ENCODE measurements at places on chromosomes 5 and 9. TPM values are rescaled to one million over a fixed set of nuclear protein-coding genes. Genes with fewer than 3 reads are reported as not detected.

- DNase-seq, result no peak
These were observed 16.5 kb downstream of the HBEGF start for GRCh38 chr5:140329739-140330481.

DNA sequence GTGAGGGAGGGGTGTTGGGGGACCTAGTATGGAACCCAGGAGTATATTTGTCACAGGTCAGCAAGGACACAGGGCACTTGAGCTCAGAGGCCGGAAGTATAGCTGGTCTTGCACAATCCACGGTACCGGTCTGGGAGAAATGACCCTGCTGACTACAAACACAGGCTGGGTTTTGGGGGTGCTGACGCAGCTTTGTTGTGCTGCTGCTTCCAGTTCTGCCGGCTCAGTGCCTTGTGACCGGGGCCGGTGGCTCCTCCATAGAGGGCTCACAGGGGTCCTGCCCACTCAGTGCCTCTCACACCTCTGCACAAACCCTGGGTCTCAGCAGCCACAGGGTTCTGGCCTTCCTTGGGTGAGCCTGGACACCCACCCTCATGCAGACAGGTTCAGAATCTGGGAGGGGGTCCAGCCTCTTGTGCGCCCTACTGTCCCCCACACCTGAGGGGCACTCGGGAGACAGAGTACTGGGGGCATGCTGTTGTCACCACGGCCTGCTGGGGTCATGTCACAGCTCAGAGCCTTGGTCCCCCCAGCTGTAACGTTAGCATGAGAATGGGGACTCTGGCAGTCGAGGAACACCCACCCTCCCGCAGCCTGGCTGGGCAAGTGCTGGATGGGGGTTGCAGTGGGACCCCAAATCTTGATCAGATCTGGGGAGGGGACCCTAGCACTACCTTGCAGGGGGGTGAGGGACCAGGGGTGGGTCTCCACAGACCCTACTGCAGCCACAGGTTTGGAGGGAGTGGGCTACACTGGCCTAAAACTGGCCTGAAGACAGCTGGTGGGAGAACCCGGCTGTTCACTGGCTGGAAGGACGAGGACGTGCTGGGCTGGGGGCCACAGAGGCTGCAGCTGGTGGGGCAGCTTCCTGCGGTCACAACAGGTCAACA is 17.7 kb downstream of the NINJ1 start:
- peak; percentile 1 for DNase-seq

- DNase-seq, result no peak
These were observed 389.1 kb downstream of the GADD45G start for GRCh38 chr9:89993678-89994630.

DNA sequence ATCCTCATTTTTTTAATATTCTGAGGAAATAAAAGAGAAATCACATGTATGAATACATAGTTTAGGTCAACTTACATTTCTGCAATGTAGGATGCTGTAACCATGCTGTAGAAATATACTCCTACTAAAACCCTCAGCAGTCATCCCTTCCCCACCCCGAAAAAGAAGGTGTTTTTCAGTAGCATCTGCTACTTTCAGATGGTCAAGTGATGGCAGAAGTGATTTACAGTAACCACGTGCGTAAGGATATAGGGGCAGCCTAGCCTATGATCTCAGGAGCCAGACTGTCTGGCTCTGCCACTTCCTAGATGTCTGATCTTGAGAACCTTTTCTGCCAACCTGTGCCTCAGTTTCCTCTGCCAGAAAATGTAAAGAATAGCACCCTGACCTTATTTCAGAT is 26.0 kb upstream of the SYK start:
- DNase-seq, result no peak

- DNase-seq, result no peak
These were observed 695.0 kb upstream of the DMAC1 start for GRCh38 chr9:8494571-8494970.

GRCh38 chr9:89449261-89449671 is 48.6 kb downstream of the SEMA4D start:
- no peak for DNase-seq

GRCh38 chr5:38316544-38317224 is 58.3 kb downstream of the EGFLAM start:
- DNase-seq, result no peak

- no peak for DNase-seq
These were observed 42.6 kb downstream of the NPR3 start for GRCh38 chr5:32753765-32754164.

DNA sequence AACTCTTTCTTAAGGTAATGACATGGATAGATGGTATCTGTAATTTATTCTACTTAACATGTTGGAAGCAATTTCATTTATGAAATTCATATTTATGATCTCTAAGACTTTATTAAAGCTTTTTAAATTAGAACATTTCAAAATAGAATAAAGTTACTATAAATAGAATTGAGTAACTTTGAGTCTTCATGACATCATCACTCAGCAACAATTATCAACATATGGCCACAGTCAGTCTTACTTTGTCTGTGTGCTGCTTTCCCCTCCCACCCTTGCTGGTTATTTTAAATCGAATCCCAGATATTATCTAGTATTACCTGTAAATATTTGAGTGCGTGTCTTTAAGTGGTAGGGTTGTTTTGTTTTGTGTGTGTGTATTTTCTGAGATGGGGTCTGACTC is 65.2 kb downstream of the IPO11 start:
- DNase-seq, result no peak

DNA sequence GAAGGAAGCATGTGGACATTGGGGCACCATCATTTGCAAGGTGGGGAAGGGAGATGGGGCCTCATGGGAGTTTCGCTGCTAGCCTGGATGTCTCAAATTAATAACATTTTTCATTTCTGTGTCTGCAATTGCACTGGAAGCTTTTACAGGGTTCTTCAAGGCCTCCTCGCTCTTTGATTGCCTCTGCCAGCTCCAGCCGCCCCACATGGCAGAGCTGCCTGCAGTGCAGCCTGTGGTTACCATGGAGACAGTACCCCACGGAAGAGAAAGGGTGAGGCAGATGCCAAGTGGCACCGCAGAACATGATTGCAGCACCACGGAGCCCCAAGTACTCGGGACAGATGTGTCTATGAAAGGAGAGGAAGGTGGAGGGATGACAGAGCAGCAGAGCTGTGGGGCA is 25.4 kb downstream of the CTNND2 start:
- DNase-seq, result no peak

DNA sequence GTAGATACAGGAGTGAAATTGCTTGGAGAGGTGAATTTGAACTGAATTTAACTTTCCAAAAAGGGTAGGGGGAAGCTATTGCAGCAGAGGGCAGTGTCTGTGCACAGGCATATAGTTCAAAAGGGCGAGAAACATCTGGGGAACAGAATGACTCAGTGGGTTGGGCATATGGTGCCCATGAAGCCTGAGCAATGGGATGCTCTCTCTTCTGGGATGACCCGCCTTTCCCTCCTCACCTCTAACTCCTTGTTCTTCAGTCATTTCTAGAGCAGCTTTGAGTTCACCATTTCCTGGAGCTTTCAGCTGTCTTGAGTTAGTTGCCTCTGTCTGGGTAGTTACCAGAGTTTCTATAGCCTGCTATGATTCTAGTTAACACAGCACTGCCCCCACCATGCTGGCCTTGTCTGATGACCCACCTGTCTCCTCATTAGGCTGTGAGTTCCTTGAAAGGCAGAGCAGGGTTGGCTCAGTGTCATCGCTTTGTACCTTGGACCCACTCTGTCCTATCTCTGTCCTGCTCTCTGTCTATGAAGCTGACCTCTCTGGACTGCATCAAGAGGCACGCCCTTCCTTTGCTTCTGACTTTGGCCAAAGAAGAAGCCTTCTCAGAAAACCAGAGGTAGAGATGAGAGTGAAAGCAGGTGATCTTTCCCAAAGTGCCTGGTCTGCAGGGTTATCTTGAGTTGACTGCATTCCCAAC is 299.6 kb upstream of the KLF4 start:
- no peak for DNase-seq

DNA sequence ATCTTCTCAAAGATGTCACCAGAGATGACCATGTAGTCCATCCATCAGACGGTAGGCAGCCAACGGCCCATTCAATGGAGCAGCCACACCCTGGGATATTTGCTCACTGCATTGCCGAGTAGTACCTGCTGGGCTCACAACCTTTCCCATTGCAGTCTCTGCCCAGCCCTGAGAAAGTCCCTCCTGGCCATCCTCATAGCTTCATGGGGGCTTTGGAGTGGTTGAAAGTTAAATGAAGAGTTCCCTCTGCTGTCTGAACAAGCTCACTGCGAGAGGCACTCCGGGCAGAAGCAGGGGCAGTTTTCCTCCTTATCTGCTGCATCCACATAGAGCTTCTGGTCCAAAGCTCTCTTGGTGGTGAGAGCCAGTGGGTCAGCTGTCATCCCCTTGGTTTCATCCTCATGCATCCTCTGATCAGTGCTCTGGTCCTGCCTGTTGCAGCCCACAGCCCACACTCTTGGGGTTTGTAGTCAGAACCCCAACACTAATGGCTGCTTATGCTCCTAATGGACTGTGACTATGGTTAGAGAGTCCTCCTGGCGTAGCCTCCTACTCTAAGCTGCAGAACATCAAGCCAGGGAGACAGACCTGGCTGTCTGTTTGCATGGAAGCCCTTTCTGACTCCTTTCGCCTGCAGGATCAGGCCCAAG is 23.3 kb downstream of the TNFSF8 start:
- DNase-seq, result peak; percentile 48

GRCh38 chr9:90972057-90972456 is 170.4 kb downstream of the SYK start:
- DNase-seq, result no peak

DNA sequence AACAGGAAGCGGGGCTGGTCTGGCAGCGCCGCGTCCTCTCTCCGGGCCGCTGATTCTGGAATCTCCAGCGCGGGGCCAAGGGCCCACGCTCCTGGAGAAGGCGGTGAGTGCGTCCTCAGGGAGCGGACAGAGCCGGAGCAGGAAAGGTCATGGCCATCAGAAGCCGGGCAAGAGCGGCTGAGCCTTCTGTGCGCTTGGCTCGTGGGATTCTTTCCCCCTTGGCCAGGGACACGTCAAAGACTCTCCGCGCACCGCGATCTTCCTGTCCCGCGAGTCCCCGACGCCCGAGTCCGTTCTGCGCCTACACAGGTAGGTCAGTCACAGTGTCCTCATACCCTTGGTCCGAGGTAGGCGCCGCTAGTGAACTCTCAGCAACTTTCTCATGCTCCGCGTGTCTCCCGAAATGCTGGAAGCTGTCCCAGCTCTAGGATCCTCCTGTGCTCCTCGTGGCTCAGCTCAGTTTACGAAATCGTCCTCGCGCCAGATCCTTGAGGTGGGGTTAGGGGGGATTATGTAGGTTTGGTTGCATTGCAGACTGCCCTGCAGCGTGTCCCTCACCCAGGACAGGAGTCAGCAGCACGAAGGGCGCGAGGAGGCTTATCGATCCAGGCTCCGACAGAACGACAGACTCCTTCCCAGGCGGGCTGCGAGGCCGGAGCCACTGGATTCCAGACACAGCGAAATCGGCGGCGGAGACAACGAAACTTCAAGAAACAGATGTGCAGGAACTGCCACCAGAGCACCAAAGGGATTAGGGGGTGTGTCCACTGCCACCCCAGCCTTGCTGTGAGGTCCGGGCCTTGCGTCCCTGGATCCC is 8.7 kb downstream of the LHX6 start:
- no peak for DNase-seq

DNA sequence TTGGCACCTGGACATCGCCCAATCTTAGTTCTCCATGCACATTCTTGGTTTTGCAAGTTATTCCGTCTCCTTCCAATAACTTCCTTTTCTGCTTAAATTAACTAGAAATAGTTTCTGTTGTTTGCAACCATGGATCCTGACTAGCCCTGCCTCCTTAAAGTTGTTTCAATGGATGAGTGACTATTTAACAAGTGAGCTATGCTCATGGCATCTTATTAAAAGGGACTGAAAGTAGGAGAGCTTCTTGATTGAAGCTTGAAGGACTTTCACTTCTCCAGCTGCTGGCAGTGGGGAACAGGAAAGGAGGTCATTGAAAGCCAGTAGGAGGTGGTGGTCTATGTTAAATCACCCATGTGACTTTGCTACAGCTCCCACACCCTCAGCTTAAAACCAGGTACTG is 466.8 kb downstream of the ARHGEF28 start:
- DNase-seq, result no peak

DNA sequence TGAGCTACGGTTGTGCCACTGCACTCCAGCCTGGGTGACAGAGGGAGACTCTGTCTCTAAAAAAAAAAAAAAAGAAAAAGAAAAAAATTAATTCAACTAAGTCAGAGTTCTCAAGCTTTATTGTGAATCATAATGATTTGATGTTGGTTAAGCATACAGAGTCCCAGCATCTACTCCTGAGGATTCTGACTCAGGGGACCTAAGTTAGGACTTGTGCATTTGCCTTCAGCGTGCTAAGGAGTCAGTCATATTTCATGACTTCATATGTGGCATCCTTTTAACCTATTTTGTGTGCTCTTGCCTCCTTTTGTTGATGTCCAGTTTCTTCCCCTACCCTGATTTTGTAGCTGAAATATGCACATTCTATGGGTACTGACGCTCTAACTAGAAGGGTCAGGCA is 2.9 kb downstream of the MYOZ3 start:
- DNase-seq, result no peak

DNA sequence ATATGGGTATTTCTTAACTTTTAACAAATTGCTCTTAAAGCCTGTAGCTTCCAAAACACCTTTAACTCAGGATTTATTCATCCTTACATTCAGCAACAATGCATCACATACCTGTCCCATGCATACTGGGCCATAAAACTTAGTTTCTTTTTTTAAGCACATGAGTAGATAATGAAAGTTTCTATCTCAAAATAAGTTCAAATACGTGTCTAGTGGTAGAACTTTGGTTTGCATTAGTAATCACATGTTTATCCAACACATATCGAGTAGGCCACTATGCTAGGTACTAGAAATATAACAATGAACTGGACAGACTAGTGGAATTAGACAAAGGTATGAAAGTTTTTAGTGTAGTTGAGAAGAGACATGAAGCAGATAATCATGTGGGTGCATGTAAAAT is 99.6 kb downstream of the DOCK2 start:
- no peak for DNase-seq

- no peak for DNase-seq
These were observed 218.8 kb upstream of the ADRA1B start for GRCh38 chr5:159697530-159697929.

DNA sequence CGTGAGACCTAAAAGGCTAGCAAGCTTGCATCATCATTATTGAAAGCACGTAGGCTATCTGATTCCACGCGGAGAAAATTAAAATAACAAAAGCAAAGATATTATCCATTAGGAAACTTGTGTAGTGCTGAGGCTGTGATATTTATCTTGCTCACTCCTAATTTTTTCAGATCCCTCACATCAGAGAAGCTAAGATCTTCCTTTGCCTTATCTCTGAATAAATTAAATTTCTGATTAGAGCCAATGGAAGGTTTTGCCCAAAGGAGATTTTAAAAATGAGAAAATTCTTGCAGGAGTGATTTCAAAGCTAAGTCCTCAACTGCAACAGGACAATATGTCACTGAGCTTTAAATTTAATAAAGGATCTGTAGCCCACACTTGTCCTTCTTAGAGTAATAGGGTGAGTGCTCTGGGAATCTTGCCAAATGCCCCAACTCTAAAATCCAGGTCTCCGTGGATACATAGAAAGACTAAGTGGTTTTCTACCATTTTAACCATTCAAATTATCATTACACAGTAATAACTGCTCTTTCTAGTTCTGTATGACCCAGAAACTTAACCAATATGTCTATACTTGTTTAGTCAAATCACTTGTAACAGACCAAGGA is 295.0 kb downstream of the CAAP1 start:
- DNase-seq, result no peak

- no peak for DNase-seq
These were observed 72.0 kb downstream of the FAM78A start for GRCh38 chr9:131204285-131204684.

GRCh38 chr5:171989946-171990712 is 16.3 kb downstream of the FBXW11 start:
- no peak for DNase-seq

The SHISAL2B gene
- not detected for total RNA-seq

The CD72 gene
- 13.1 TPM for total RNA-seq

The PCA3 gene
- total RNA-seq, result not detected

The CDH9 gene
- not detected for total RNA-seq

The MSMP gene
- total RNA-seq, result 0.67 TPM

The NME5 gene
- not detected for total RNA-seq

The SPATA6L gene
- 0.43 TPM for total RNA-seq
